Stimulated activated CD4-positive, alpha-beta T cell treated with anti-CD3 and anti-CD28 coated beads, TNF-alpha, amount 100 ng/mL, for 48 hours (primary cell): ENCODE measurements at places on chromosomes 7 and 10.

- DNase-seq = no peak
Observed at GRCh38 chr7:35694161-35694783, 663 bp downstream of the HERPUD2 start.

- DNase-seq = no peak
Observed at GRCh38 chr7:461453-462172, 58.0 kb downstream of the PDGFA start.

- no peak for DNase-seq
Observed at GRCh38 chr10:95655571-95656290, 780 bp downstream of the ALDH18A1 start.

DNA sequence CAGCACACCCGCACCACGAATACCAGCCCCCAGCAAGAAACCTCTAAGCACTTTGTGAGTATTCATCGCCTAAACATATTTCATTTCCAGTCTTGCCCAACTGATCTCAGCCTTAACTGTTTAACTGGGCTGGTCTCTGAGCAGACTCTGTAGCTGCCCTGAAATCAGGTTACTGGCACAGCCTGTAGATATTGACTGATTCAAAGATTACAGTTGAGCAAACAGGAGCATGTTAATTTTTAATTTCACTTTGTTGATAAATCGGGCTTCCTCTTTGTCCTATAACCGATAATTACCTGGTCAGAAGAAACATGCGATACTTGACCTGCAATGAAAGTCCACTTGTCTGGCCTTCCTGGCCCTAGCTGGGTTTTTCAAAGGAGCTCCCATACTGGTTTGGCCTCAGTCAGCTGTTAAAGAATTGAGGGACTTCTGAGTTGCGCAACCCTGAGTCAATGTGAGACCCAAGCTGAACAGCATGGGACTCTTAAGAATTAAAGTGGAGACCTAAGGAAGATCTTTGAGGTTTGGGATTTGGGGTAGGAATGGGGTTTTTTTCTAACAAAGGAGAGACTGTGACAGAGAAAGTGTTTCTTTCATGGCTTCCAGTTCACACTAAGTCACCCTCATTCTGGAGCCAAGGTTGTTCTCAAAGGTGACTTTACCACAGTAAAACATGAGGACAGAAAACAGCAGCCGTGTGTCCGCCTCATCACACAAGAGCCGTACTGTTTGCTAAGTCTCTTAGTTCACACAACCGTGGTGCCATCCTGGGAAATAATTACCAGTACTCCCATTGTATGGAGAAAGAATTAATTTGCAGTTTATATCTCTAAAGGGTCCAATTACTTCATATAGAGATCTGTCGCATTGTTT, 75.9 kb downstream of the PPP1R3C start:
- DNase-seq = no peak

DNA sequence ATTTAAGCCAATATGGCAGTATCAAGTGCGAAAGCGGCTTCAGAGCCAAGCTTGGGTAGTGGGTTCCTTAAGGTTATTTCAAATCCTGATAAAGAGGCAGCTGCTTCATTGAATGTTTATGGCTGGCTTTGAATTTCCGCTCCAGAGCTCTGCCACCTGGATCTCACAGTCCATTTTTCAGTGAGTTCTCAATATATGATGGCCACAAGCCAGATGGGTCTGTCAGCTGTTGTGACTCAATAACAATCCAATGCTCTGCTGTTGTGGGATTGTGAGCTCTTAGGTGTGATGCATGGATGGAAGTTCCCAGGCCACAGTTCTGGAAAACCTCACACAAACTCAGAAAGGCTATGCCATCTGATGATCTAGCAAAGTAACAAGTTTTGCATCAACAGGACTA, 743.8 kb upstream of the LRRN3 start:
- DNase-seq = no peak

DNA sequence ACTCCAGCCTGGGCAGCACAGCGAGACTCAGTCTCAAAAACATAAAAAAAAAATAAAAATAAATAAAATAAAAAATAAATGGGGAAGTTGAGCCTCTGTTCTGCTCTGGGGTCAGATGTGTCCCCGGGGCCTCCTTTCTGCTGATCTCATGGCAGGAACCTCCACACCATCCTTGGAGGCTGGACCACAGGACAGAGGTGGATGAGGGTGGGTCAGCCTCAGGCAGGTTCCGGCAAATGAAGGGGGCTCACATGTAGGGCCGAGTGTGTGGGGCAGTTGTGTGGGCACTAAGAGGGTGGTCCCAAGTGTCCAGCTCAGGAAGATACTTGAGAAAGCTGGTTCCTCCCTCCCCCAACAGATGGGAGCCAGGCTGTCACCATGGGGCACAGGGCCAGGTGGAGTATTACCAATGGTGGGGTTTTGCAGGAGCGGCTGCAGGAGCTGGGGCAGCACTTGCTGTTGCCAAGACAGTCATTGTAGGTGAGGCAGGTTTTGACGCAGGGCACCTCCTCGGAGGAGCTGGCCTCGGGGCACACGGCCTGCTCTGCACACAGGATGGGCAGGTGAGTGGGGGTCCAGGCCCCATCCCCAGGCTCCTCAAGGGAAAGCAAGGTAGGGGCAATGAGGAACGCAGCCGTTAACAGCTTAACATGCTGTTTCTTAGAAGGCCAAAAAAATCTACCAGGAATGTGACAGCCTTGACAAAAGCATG, 13.9 kb upstream of the TBRG4 start:
- DNase-seq = no peak

DNA sequence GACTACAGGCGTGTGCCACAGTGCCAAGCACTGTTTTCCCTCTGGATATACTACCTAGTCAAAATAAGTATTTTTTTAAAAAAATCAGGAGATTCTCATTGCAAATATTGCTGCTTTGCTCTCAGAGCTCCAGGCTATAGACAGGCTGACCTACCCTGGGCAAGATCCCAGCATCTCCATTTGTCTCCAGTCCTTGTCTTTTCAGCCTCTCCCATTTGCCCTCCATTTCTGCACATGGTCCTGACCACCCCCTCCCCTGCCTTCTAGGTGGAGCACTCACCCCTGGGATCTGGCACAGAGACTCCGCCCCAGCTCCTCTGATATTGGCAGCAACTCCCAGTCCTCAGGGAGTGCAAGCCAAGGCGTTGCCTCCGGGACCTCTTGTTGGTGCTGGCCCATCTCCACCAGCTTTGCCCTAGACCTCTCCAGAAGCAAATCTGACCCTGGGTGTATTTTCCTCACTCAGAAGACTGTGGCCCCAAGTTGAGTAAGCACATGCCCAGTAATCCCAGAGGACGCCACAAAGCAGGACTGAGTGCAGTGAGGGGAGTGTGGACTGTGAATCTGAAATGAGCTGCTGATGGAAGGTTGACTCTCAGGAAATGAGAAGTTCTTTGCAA, 120.6 kb downstream of the MTPAP start:
- no peak for DNase-seq

DNA sequence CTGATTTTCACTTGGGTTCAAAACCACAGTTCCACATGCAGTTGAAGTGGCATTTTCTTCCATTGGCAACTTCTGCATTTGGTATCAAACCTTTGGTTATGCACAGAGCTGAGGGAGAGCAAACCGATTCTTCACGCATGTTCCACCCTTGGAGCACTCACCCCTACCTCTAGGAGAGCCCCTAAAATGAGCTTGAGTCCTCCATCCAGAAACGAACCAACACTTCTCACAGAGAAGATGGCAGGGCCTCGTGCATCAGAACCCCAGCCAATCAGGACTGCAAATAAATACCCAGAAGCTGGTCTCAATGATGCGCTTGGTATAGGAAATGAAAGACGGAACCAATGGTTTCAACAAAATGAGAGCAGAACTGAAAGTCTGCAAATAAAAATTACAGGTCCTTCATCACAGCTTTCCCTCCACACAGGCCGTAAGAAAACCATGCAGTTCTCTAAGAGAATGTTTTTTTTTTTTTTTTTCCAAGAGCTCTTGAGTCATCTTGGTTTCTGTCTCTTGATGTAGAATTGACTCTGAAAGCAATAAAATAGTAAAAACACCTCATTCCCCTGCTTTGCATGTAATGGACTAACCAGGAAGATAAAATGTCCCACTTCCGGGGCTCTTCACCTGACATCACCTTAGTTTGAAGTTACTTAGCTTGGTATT, 23.9 kb downstream of the KLF6 start:
- no peak for DNase-seq

DNA sequence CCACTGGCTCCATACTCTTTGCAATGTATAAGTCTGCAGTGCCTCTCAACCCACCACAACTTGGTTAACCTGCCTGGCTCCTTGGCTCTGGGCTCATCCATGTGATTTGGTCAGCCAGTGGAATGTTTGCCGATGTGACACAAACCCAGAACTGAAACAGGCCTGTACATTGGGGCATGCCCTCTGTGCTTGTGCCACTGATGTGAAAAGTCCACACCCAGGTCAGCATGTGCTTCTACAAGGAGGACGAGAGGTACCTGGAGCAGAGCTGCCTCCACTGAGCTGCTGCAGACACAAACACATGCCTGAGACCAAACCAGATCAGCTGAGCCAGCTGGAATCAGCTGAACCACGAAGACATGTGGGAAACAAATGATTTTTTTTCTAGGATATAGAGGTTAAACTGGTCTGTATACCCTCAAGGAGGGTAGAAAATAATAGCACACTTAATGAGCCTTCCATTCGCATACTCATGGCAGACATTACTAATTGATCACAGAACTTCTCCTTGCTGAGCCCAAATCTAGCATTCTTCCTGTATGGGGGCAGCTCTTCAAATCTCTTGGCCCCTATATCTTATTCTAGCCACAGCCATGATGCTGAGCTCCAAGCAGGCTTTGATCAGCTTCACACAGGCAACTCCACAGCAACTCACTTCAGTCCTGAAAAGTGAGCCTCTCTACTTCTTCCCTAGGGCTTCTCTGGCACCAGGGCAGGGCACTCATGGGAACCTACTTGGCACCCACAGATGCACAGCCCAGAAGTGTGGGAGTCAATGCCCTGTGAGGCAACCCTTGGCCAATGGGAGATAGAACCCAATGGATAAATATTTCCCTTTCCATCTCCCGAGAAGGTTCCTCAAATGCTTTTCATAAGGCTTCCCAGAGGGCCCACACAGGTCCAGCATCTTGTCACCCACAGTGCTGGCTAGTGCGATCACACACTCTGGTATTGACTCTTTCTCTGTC, 18.6 kb downstream of the PYROXD2 start:
- DNase-seq = no peak

- DNase-seq = no peak
Observed at GRCh38 chr7:55381189-55381588, 16.1 kb downstream of the LANCL2 start.

DNA sequence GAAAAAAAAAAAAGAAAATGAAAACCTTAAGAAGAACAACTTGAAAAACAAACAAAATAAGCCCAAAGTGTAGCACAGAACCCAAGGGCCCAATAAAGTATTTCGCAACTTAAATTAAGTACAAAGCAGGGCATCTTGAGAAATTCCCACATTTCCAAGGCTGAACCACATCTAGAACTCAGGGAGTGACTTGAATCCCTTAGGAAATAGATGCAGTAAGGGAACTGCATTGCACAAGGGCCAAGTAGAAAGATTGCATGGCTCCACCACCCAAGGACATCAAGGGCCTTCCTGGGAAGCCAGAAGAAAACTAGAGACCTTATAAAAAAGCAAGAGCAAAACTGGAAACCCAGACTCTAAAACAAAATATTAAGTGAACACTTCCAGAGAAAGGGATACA, 352.7 kb downstream of the CXCL12 start:
- DNase-seq = no peak

DNA sequence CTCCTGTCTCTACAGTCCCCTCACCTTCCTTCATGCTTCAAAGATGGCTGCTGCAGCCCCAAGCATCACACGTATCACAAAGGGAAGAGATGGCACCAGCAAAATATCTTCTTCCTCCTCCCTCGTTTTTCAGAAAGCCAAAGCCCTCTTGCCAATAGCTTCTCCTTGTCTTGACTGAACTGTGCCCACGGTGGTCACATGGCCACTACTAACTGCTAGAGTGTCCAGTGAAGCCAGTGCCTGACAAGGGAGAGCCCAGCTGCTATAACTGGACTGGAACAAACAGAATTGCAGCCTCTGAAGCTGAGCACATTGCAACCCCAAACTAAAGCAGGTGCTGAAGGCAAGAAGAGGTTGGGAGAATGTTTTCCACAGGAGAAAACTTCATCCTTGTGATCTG, 120.8 kb upstream of the RET start:
- DNase-seq = no peak

DNA sequence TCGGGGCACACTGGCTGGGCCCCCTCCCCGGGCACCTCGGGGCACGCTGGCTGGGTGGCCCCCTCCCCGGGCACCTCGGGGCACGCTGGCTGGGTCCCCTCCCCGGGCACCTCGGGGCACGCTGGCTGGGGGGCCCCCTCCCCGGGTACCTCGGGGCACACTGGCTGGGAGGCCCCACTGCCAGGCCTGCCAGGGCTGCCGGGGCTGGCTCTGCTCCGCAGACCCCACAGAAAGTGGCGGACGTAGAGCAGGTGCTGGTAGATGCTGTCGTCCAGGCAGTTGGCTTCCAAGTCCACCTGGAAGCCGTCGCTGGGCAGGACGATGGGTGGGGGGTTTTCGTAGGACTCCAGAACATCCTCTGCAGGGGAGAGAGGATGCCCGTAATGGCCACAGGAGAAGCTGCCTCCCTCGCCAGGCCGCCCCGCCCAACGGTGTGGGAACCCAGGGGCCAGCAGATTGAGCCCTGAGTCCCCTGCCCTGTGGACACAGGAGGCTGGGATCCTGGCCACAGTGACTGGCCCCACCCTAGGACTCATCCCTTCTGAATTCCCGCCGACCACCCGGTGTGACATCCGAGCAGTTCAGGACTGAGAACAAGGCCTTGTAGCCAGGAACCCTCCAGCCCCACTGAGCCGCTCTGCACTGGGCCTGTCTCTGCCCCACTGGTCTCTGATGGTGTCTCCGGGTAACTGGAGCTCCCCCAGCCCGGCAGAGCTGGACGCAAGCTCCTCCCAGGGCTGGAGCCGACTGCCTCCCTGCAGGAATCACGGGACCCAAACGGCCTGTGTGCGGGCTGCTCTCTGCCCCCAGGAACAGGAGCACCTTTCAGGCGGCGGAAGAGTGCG, 28.2 kb downstream of the AP5Z1 start:
- DNase-seq = no peak

- DNase-seq = no peak
Observed at GRCh38 chr7:23184709-23185359, 3.0 kb downstream of the NUP42 start.

GRCh38 chr10:16441173-16441840, 4.5 kb downstream of the PTER start:
- DNase-seq = no peak

- DNase-seq = no peak
Observed at GRCh38 chr10:86172301-86172700, 194.3 kb downstream of the GRID1 start.

GRCh38 chr7:121752706-121753105, 120.3 kb upstream of the PTPRZ1 start:
- DNase-seq = no peak

GRCh38 chr7:98805956-98806838, 63.6 kb downstream of the TMEM130 start:
- no peak for DNase-seq

DNA sequence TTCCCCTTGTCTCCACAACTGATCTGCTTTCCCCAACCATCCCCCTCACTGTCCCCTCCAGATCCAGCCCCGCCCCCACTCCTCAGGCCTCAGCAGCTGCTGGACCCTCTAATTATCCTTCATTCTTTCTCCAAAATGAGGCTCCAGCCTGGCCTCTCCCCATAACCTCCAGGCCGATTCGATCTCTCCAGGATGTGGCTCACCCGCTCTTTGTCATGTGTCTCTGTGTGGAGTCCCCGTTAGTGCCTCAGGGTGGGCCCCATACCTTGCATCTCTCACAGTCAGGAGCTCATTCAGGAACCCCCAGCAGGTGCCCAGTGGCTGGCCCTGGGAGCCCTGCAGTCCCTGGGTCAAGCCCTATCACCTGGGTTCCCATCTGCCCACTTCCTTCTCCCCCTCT, 1.3 kb downstream of the PILRA start:
- no peak for DNase-seq

- DNase-seq = no peak
Observed at GRCh38 chr7:553636-554111, 34.0 kb upstream of the PDGFA start.
